Activated CD8-positive, alpha-beta memory T cell treated with anti-CD3 and anti-CD28 coated beads, Interleukin-2, amount 10 ng/mL, durations not matched to agents 7 days and 5 days (primary cell): ENCODE measurements at places on chromosomes 11 and 22. TPM values are rescaled to one million over a fixed set of nuclear protein-coding genes. Genes with fewer than 3 reads are reported as not detected.

TMEM109 gene
- total RNA-seq, result 121 TPM

ROBO3 gene
- total RNA-seq, result 5.3 TPM

SLC22A25 gene
- not detected for total RNA-seq

BAIAP2L2 gene
- total RNA-seq, result 0.37 TPM

OVCH2 gene
- total RNA-seq, result not detected

B4GAT1 gene
- 7.9 TPM for total RNA-seq

HINFP gene
- total RNA-seq, result 40.4 TPM

SOX6 gene
- not detected for total RNA-seq

DNA sequence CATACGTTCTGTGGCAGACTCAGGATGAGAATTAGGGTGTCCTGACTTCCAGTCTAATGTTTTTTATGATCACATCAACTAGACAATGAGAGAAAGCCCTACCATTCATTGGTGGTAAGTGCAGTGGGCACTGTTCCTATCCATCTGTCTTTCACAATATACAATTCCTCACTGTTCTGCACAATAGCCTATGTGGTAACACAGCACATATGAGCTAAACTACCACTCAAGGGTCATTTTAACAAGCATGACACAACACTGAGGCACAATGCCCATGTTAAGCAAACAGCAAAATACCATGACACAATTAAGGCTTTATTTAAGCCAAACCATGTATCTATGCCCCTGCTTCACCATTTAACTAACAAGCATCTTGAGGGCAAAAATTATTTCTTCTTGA is 52.3 kb downstream of the SIK3 start:
- H3K27me3 ChIP-seq, result no peaks in the 10 kb centered on the region
- no peak overlapping the region for H3K27ac ChIP-seq
- H3K4me3 ChIP-seq, result no peak overlapping the region

DNA sequence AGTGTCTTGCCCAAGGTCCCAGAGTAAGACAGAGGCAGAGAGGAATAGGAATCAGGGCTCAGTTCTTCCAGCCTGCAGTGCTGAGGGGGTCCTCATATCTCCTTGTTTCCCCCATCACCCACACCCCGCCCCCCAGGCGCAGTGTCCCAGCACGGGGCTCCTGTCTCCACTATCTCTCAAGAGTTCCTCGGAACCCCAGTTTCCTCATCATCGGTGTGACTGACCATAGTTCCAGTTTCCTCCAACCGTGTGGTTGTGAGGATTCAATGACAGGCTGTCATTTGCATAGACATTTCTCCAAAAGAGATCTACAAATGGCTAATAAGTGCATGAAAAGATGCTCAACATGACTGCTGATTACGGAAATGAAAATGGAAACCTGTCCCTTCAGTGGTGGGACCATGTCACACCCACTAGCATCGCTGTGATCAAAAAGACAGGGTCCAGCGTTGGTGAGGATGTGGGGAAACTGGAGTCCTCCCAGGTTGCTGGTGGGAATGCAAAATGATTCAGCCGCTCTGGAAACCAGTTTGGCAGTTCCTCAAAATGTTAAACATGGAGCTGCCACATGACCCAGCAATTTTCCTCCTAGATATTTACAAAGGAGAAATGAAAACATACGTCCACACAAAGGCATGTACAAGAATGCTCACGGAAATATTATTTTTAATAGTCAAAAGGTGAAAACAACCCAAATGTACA is 31.8 kb upstream of the PDGFB start:
- H3K4me1 ChIP-seq, result no peaks in the 10 kb centered on the region
- no peak overlapping the region for H3K27ac ChIP-seq
- no peak overlapping the region for H3K4me3 ChIP-seq
- H3K36me3 ChIP-seq, result no peaks in the 10 kb centered on the region

- no peaks in the 10 kb centered on the region for H3K36me3 ChIP-seq
- H3K4me3 ChIP-seq, result no peak overlapping the region
- H3K27ac ChIP-seq, result no peak overlapping the region
Measured at GRCh38 chr22:36771356-36772063, 4.4 kb downstream of the IFT27 start.

- peaks cover 6% of the 10 kb centered on the region for H3K4me1 ChIP-seq
- peaks cover 27% of the 10 kb centered on the region for H3K36me3 ChIP-seq
- H3K4me3 ChIP-seq, result no peak overlapping the region
Measured at GRCh38 chr11:64219354-64219684, 6.7 kb downstream of the TRPT1 start.

DNA sequence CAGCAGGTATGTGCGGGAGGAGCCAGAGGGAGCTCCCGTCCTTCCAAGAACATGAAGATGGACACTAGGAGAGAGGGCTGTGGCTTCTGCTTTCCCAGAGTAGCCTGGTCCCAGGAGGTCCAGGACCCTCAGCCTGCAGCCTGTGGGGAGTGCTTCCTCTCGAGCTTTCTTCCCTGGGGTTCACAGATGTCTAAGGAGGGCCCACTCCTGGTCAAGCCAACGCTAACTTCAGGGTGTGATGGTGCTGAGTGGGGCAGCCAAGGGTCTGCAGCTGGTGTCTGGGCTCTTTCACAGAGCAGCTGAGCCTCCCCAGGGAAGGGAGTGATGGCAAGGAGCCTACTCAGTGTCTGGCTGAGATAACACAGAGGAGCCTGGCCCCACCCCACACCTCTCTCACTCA is 3.3 kb downstream of the POU2F3 start:
- H3K4me3 ChIP-seq, result no peak overlapping the region
- peaks cover 10% of the 10 kb centered on the region for H3K36me3 ChIP-seq
- peaks cover 83% of the 10 kb centered on the region for H3K27me3 ChIP-seq
- peaks cover 42% of the 10 kb centered on the region for H3K4me1 ChIP-seq
- H3K27ac ChIP-seq, result no peak overlapping the region

- no peak overlapping the region for H3K27ac ChIP-seq
- no peaks in the 10 kb centered on the region for H3K36me3 ChIP-seq
- no peaks in the 10 kb centered on the region for H3K27me3 ChIP-seq
Measured at GRCh38 chr11:109815500-109816150, 277.6 kb upstream of the ZC3H12C start.

DNA sequence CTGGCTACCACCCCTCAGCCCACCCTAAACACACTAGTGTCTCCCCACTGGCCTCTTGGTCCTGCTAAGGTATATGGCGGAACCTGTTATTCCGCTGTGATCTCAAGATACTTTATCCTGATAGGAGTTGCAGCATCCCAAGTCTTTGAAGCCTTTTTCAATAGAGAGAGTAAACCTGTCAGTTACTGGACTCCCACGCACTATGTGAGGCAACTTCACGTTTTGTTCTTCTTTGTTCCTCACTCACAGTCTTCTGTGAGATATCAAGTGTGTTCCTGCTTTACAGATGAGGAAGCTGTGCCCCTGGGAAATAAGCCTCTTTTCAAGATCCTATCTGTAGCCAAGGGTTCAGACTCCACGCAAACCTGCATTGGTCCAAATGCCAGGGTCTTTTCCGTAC is 127.8 kb downstream of the MYO18B start:
- no peak overlapping the region for H3K27ac ChIP-seq
- no peaks in the 10 kb centered on the region for H3K27me3 ChIP-seq

DNA sequence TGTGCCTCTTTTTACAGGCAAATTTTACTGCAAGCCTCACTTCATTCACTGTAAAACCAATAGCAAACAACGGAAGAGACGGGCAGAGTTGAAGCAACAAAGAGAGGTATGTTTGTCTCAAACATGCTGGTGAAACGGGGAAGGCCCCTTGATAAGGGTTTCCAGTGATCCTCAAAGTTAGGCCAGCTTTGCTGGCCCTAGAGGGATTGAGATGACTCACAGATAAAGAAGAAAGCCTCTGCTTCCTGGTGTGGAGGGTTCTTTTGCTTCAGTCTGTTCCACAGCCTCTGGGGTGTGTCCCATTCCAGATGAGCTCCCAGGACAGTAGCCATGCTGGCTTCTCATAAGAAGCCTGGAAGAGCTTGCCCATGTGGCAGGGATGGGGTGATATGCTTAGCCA is 118.9 kb upstream of the PARVA start:
- no peak overlapping the region for H3K27ac ChIP-seq
- H3K36me3 ChIP-seq, result peaks cover 14% of the 10 kb centered on the region
- DNase-seq, result no peak
- no peak overlapping the region for H3K4me3 ChIP-seq
- H3K27me3 ChIP-seq, result no peaks in the 10 kb centered on the region
- H3K4me1 ChIP-seq, result no peaks in the 10 kb centered on the region

DNA sequence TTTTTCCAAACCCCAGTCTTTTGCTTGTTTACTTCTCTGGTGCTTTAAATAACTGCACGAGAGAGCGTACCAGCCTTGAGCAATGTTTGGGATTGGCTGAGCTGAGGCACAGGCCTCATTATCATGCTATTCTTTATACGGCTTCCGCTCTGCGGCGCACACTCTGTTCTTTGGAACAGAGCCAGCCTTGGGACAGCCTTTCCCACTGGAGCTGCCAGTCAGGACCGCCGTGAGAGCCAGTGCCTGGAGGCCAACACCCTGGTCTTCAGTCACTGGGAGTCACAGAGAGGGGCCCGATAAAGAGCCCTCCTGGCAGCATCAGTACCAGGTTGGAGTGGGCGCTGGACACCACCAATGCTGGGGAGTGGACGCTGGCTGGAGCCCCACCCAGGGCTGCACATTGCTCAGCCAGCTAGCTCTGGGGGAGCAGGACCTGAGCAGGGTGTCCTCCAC is 125.6 kb downstream of the BCR start:
- H3K36me3 ChIP-seq, result no peaks in the 10 kb centered on the region
- H3K27ac ChIP-seq, result no peak overlapping the region
- peak; percentile 28 for DNase-seq
- no peak overlapping the region for H3K4me3 ChIP-seq

GRCh38 chr22:40819599-40820140 is 524 bp upstream of the SLC25A17 start:
- no peak for DNase-seq
- no peaks in the 10 kb centered on the region for H3K27me3 ChIP-seq
- peaks cover 28% of the 10 kb centered on the region for H3K4me1 ChIP-seq
- peak overlapping the region; percentile 89 for H3K4me3 ChIP-seq
- H3K36me3 ChIP-seq, result peaks cover 16% of the 10 kb centered on the region

GRCh38 chr22:46586123-46586519 is 34.1 kb upstream of the GRAMD4 start:
- no peaks in the 10 kb centered on the region for H3K36me3 ChIP-seq
- peaks cover 36% of the 10 kb centered on the region for H3K4me1 ChIP-seq
- no peaks in the 10 kb centered on the region for H3K27me3 ChIP-seq

DNA sequence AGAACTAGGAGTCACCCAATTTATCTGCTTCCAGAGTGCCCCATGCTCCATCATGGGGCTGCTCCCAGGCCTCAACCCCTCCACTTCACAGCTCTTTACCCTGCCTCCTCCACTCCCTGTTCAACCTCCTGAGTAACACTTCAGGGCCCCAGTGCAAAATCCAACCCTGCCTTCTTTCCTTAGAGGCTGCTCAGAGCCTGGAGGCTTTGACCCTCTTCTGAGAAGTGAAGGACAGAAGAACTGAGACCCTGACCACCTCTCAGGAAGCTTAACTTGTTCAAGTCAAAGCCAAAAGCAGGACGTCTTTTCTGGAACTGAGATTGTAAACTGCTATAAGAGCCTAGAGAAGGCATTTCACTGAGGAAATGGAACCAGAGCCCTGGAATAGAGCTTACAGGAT is 15.5 kb downstream of the EIF3F start:
- H3K27me3 ChIP-seq, result no peaks in the 10 kb centered on the region
- H3K4me1 ChIP-seq, result no peaks in the 10 kb centered on the region
- H3K27ac ChIP-seq, result no peak overlapping the region
- no peak overlapping the region for H3K4me3 ChIP-seq
- peaks cover 11% of the 10 kb centered on the region for H3K36me3 ChIP-seq

DNA sequence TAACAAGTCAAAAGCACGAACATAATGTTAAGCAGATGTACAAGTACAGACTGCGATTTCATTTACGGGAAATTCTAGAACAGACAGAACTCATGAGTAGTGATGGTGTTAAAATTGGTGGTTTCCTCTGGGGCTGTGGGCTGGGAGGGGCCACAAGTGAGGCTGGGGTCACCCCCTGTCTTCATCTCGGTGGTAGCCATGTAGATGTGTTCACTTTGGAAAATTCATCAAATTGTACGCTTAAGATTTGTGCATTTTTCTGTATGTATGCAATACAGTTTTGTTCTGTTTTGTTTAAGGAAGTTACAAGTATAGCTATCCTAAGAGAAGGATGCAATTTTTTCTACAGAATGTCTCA is 504 bp upstream of the ASCC2 start:
- peaks cover 32% of the 10 kb centered on the region for H3K4me1 ChIP-seq
- peaks cover 13% of the 10 kb centered on the region for H3K36me3 ChIP-seq
- H3K27me3 ChIP-seq, result no peaks in the 10 kb centered on the region

DNA sequence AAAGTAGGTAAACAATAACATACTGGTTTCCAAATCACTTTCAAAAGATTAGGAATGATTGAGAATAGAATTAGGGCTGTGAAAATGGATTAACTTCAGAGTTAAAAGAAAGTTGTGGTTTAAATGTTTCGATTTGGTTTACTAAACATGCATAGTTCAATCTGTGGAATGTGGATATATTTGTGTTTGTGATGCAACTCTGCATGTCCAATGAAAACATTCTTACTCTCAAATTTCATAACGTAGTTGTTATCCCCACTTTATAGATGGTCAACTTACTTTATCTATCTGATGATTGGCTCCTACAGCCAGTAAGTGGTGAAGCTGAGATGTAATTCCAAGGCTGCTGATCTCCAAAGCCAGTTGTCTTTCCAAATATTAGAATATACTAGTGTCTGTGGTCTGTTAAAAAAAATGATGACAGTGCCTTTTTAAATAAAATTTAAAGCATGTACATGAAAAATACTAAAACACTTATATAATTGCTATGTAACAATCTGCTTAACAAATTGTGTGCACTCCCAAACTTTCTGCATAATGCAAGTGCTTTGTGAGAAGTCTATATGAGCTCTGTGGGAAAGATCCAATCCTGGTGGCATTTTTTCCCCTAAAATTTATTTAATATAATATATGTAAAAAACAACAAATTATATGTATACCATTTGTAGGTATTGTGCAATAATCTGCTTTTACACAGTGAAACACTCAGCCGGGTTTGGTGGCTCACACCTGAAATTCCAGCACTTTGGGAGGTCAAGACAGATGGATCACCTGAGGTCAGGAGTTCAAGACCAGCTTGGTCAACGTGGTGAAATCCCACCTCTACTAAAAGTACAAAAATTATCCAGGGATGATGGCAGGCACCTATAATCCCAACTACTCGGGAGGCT is 9.7 kb upstream of the SIK3 start:
- DNase-seq, result no peak
- H3K4me3 ChIP-seq, result no peak overlapping the region
- peaks cover 3% of the 10 kb centered on the region for H3K27me3 ChIP-seq
- no peaks in the 10 kb centered on the region for H3K36me3 ChIP-seq
- H3K4me1 ChIP-seq, result peaks cover 6% of the 10 kb centered on the region

DNA sequence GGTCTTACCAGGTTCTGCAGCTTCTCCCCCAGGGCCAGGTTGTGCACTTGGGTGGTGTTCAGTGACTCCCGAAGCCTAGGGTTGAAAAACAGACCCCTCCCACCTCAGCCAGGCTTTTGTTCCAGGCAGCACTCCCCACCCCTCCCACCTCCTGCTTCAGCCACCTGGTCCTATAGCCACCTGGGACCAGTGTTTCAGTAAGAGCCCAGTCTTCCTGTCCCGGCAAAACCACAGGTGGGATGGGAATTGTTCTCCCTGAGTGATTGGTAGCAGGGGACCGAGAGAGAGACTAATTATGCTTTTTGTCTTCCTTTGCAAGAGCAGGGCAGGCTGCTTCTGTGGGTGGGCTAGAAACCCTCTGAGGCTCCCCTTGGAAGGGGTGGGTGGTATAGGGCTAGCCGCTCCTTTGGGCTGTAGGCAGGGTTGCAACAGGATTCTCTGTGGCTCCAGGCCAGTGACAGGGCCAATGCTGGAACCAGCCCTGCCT is 8.5 kb upstream of the NAALADL1 start:
- H3K36me3 ChIP-seq, result no peaks in the 10 kb centered on the region
- no peak overlapping the region for H3K27ac ChIP-seq
- no peaks in the 10 kb centered on the region for H3K4me1 ChIP-seq
